ENCODE measurements at places on chromosomes 1 and 21.

DNA sequence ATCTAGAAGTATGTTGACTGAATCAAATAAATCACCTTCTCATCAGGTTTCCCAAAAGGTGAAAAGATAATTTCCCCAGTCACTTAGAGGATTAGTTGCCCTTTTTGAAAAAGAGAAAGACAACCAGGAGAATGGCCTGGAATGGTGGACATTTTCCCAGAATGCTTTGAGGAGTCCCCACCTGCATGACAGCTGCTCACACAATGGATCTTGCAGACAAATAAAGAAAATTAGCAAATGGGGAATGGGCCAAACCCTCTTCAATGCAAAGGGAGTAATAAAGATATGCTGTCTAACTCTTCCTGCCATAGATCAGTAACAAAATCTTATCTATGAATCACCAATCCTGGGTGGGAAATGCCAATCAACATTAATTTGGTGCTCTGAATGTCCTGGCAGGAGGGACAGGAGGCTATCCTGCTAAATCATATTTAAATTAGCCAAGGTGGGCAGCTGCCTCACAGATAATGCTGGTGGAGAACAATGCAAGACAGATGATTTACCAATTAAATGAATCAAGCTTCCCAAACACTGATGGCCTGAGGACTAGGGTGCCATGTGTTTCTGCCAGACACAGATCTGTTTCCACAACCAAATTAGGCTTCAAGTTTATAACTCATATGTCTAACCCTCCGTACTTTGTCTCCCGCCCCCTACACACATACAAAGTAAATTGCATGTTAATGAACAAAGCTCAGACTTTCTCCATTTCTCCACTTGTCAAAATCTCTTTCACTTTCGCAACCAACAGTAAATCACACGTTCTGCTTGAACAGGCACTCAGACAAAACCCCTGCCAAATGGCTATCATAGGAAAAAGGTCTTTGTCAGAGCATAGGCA is 488.0 kb upstream of the PLXNA2 start:
- DNase-seq, result no peak

DNA sequence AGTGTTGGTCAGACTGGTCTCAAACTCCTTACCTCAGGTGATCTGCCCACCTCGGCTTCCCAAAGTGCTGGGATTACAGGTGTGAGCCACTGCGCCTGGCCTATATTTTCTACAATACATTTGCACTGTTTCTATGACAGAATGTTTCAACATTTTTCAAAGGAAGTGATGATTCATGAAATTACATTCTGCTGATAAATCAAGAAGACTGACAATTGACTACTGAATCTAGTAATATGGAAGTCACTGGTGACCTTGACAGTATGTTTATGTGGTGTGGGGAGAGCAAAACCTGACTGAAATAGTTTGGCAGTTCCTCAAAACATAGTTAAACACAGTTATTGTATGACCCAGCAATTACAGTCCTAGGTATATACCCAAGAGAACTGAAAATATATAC is 18.1 kb downstream of the LRIF1 start:
- no peak for DNase-seq

DNA sequence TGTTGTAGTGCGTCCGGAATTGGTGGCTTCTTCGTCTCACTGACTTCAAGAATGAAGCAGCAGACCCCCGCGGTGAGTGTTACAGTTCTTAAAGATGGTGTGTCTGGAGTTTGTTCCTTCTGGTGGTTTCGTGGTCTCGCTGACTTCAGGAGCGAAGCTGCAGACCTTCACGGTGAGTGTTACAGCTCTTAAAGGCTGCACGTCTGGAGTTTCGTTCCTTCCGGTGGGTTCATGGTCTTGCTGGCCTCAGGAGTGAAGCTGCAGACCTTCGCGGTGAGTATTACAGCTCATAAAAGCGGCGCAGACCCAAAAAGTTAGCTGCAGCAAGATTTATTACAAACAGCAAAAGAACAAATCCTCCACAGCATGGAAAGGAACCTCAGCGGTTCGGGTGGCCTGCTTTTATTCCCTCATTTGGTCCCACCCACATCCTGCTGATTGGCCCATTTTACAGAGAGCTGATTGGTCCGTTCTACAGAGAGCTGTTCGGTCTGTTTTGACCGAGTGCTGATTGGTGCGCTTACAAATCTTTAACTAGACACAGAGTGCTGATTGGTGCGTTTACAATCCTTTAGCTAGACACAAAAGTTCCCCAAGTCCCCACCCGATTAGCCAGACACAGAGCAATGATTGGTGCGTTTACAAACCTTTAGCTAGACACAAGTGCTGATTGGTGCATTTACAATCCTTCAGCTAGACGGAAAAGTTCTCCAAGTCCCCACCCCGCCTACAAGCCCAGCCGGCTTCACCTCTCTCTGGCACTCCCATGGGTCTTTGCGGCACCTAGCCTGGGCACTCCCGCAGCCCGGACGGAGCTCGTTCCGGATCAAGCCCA is 49.6 kb upstream of the KRTAP19-8 start:
- no peak for DNase-seq

GRCh38 chr1:8104278-8105236 is 78.4 kb upstream of the ERRFI1 start:
- DNase-seq, result no peak

- no peak for DNase-seq
Measured at GRCh38 chr1:207032528-207033017, at the start of gene C1orf116. C1orf116 (minus strand) TSS chr1:207032756; CDS start chr1:207027598, 5,158 bp downstream.

DNA sequence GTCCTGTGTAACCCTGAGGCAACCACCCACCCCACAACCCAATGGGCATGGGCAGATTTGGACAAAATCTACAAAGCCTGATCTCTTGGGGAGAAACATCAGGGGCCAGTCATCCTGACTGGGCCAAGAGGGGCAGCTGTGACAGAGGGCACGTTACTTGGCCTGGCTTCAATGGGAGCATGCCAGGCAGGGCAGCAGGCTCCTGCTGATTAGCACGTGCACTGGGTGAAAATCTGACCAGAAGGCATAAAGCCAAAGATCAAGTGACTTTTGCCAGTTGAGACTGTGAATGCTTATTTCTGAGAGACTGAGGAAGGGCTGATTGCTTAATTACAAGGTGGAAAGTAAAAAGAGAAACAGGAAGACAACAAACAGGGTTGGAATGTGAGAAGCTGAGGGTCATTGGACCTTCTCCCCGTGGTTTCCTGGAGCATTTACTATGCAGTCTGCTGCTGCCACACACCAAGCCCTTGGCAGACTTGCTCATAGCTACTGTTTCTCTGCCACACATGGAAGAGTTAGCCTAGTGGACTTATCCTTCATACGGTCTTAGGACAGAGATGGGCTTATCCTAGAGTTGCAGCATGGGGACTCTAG is 39.8 kb upstream of the TNR start:
- no peak for DNase-seq

DNA sequence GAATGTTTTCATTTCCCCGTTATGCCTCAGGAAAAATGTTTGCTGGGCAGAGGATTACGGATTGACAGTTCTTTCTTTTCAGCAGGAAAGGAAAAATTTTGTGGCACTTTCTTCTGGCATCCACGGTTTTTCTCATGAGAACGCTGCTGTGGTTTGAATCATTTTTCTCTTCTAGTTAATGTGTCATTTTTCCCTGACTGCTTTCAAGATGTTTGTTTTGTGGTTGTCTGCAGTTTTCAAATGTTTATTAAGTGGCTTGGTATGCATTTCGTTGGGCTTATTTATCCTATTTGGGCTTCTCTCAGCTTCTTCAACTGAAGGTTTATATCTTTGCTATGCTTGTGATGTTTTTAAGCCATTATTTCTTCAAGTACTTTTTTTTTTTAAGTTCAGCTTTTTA is 359.0 kb downstream of the RGS7 start:
- no peak for DNase-seq

DNA sequence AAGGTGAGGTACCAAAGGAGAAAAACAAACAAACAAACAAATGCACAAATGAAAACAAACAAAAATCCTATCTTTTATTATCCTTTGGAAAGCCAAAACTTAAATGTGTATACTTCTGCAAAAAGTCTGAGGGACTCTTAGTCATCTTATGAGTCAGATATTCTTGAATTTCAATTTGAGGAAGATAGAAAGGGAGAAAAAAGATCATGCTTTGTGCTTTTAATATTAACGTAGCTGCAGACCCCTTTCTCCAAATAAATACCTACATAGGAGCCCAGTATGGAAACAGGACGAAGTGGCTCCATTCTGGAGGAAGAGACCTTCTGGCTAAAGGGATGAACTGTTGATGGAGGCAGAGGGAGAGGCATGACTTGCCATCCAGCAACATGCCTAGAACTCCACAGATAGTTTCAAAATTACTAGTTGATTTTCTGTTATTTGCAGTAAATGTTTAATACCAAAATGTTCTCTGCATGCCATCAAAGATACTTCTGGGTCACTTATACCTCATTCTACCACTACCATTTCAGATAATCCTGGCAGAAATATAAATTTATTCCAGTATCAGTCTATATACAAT is 25.4 kb downstream of the NUP210L start:
- DNase-seq, result no peak

GRCh38 chr1:167747988-167748387 is 26.2 kb downstream of the MPZL1 start:
- no peak for DNase-seq
